CMK (cell line): ENCODE measurements at places on chromosomes 5 and 9.

- no peak for DNase-seq
Observed at GRCh38 chr9:13939701-13940490, 374.0 kb downstream of the NFIB start.

DNA sequence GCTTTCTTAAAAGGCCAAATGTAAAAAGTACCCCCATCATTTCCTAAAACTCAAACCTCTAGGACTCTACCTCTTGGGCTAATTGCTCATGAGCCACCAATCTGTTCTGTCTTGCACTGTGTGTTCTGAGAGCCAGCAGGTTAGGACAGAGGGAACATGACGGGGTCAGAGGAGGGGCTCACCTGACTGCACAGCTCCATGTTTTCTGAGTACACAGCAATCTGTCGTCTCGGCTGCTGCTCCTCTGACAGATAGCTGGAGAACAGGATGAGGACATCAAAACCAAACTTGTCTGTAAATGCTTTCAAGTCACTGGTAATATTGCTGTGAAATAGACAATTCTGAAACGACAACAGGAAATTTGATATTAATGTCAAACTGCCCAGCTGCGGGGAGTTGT, 50.9 kb upstream of the PCA3 start:
- DNase-seq, result no peak

- DNase-seq, result no peak
Observed at GRCh38 chr9:78316166-78316892, 19.4 kb downstream of the PSAT1 start.

GRCh38 chr5:84825606-84826005, 440.9 kb upstream of the EDIL3 start:
- DNase-seq, result no peak

DNA sequence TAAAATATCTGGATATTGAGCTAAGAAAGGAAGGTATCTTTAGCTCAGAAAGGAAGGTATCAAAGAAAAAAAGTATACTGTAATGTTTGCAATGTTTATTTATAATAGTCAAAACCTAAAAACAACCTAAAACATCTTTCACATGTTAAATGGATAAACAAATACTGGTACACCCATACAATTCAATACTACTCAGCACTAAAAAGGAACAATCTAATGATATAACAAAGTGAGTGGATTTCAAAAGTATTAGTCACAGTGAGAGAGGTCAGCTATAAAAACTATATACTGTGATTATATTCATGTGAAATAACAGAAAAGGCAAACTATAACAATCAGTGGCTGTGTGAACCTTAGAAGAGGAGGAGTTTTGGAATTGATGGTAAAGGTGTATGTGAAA, 455.0 kb upstream of the FTMT start:
- DNase-seq, result no peak

- DNase-seq, result no peak
Observed at GRCh38 chr9:4375424-4376200, 75.7 kb upstream of the GLIS3 start.

DNA sequence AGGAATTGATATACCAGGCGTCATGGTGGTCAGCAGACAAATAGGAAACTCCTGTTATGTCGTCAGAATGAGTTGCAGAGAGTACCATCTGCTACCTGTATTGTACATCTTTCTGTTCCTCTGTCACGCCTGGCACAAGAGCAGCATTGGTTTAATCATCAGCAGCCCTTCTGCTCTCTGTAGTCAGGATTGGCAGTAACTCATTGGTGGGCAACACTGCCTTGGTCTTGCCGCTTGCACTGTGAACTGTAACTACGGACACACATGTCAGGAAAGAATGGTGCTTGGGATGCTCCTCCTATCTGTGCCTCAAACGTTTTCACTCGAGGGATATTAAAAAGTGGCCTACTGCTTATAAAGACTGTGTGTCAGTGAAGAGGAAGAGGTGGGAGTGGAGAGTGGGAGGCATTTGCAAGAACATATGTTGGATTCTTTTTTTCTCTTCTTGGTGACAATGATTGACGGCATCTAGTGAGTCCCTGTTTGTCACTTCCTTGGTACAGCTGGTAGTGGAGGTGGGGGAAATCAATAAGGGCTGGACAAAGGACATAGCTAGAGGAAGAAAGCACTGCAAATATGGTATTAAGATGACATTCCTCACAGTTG, 76.6 kb downstream of the F2RL2 start:
- no peak for DNase-seq

DNA sequence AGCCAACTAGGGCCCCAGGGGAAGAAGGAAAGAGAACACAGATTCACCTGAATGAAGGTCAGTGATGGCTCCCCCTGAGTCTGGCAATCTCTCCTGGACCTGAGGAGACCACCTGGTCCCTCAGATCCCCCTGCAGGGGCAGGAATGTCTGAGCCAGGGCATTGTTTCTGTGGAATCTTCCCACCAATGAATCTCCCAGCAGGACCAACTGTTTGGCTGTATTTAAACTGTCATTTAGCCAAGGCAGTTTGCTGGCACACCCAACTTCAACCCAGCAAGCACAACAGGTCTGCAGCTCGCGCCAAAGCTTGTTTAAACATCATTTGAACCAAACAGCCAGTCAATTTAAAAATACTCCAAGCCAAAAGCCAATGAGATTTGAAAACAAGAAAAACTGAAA, 92.6 kb downstream of the SH3TC2 start:
- DNase-seq, result no peak

- no peak for DNase-seq
Observed at GRCh38 chr9:37953775-37954437, 50.0 kb upstream of the SLC25A51 start.

GRCh38 chr9:25636026-25636425, 42.2 kb downstream of the TUSC1 start:
- no peak for DNase-seq

- no peak for DNase-seq
Observed at GRCh38 chr5:31770998-31771397, 132.1 kb downstream of the PDZD2 start.

GRCh38 chr5:81749561-81750307, 1.2 kb downstream of the SSBP2 start:
- DNase-seq, result no peak

DNA sequence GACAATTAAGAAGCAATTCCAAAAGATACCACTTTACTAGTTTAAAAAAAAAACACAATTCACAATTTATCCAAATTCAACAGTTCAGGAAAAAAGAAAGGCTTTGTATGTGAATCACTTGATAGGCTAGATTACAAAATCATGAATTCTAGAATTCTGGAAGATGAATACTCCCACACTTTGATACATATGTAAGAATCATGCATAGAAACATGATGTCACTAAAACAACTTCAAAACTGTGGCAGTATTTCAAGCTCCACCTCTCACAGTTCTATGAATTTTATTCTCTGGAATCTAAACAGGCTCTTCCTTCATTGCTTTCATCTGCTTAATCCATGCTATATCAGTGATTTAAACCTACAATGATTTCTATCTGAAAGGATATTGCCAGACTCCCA, 51.0 kb downstream of the GNAQ start:
- no peak for DNase-seq

GRCh38 chr9:109922617-109923470, 142.8 kb downstream of the PALM2AKAP2 start:
- DNase-seq, result no peak

DNA sequence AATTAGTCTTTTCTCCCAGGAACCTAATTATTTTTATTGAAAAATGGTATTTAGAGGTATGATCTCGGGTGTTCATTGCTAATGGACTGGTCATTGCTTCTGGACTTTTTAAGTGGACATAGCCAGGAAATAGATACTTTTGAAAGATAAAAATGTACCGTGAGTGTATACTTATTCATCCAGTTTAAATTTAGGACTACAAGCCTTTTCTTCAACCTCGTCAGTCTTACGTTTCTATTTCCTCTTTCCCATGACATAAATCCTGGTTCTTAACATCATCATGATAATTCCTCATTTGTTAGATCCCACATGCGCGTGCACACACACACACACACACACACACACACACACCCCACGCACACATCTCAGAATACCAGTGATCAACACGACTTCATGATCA, 15.1 kb downstream of the PDE8B start:
- no peak for DNase-seq

GRCh38 chr5:165227515-165227914, 1722.1 kb downstream of the MAT2B start:
- DNase-seq, result no peak

DNA sequence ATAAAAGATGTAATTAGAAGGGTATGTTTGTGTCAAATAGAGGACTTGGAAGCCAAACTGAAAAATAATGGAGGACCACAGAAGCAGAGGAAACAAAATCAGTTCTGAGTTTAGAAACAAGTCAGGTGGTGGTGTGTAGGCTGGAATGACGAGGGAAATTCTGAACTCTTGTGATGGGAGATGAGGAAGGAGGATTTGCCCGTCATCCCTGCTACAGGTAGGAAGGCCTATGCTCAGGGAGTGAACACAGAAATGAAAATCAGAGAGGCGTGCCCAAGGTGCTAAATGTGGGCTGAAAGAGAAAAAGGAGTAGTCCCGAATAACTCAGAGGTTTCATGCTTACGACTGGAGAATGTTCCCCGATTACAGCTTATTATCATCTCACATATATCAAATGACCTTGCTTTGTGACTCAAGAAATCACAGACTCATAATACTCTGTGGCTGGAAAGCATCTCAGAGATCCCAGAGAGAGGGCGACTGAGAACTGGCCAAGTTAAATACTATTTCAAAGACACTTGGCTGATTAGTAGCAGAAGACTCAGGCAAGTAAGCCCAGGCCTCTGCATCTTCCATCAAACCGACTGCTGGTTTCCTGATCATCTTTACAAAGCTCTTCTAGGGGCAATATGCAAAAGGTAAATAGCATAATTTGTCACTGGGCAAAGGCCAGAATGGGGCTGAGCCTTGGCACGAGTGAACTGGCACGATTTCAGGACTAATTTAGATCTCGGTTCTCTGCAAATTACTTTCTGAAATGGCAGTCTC, 126.0 kb downstream of the SUSD1 start:
- no peak for DNase-seq

DNA sequence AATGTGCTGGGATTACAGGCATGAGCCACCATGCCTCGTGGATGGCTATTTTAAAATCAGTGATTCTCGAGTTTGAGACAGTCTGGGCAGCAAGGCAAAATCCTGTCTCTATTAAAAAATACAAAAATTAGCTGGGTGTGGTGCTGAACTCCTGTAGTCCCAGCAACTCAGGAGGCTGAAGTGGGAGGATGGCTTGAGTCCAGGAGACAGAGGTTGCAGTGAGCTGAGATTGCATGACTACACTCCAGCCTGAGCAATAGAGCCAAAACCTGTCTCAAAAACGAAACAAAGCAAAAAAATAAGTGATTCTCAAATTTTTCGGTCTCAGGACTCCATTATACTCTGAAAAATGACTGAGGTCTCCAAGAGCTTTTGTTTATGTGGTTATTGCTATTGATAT, 47.9 kb upstream of the HSPA9 start:
- DNase-seq, result no peak

DNA sequence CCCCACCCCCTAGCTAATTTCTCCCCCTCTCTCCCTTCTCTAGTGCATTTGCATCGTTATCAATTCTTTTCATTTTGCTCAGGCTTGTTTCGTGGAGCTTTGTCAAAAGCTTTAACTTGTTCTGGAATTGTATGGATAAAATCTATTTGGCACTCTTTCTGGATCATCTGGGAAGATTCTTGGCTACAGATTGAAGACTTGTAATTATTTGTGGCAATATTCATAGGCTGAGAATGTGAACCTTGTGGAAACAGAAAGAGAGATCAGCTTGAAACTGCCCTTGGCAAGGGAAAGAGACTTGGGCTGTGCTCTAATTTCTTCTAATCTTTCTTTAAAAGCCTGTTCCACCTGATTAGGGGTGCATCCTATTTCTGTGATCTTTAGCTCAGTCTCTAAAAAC, 340.6 kb upstream of the DAB2 start:
- no peak for DNase-seq

DNA sequence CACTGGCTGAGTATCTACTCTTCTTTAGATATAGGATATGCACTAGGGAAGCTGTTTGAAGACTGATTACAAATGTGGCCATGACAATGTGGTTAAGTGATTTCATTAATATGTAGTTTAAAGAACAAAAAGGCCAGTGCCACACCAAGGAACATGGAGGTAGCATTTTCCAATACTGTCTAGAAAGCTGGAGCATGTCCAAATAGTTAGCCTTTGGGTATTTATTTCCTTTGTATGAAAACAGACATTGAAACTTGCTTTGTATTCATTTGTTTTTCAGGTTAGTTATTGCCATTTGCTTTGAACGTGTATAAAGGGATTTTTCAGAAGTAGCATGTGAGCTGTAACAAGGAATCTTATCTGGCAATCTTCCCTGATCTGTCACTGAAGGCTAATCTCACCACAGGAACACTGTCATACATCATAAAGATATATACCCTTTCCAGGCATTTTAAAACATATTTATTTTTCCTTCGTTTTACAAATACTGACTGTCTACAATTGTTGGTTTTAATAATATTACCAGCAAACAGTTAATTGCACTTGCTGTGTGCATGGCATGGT, 93.4 kb downstream of the PLPPR1 start:
- no peak for DNase-seq

DNA sequence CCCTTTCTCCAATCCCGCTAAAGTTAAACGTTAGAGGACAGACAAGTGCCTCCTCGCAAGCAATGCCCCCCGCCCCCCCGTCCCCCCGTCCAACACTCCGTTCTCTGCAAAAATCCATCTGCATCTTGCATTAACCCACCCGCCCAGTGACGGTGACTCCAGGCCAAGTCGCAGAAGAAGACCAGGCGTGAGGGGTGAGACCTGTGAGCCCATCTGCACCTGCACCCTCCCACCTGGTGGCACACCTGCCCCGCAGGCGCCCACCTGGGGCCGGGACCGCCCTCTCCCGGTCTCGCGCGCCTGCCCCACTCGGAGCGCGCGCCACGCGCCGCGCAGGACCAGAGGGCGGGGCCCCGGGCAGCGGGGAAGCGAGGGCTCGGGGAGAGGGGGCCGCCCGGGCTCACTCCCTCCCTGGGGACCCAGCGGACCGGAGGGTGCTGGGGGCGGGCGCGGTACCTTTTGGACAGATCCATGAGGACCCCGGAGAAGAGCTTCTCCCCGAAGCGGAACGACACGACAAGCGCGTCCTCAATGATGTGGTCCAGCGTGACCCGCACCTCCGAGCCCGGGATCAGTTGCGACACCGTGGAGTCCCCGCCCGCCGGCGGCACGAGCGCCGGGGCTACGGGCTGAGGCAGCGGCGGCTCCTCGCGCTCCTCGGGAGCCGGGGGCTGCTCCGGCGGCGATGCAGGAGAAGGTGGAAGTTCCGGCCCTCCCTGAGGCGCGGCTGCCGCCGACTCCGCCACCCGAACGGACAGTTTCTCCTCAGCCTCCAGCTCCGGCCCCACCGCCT, 705 bp downstream of the PWWP2A start:
- no peak for DNase-seq

DNA sequence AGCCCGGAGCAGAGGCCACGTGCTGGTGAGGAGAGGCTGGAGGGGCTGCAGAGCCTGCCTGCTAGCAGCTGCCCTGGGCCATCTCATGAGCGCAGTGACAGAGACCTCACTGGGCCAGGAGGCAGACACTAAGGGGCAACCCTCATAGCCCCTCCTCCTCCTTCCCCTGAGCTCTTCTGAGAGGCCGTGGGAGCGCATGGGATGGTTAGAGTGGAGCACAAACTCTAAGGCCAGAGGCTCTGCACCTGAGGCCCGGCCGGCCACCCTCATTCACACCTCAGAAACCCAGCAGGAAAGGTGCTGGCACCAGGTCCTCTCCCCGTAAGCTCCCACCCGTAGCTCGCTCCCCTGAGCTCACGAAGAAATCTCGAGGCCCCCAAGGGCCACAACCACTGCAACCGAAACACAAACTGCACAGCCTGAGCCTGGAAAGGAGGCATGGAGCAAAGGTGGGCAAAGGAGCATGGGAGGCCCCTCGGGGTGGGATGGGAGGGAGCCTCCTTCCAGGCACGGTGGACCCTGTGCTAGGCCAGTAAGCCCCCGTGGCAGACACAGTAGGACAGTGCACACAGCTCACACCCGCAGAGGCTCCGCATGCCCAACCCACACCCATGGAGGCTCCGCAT, 17.7 kb downstream of the CAMSAP1 start:
- DNase-seq, result no peak
